Bladder microvascular endothelial cell (primary cell): ENCODE measurements at places on chromosomes 7 and 10. TPM values are rescaled to one million over a fixed set of nuclear protein-coding genes. Genes with fewer than 3 reads are reported as not detected.

The PNLIPRP1 gene
- total RNA-seq = not detected in 2 replicates

The C10orf143 gene
- total RNA-seq = 0.16 and 0.25 TPM in 2 replicates

The GIMAP2 gene
- total RNA-seq = 43.5 and 77.4 TPM in 2 replicates

The SNX10 gene
- total RNA-seq = 2.4 and 6.2 TPM in 2 replicates

The GARS1 gene
- total RNA-seq = 78.0 and 142 TPM in 2 replicates

The MTERF1 gene
- 4.2 and 10.4 TPM in 2 replicates for total RNA-seq

The AKR1B15 gene
- total RNA-seq = not detected in 2 replicates

The STEAP4 gene
- 0.06 TPM in 1 of 2 replicates, not detected in the other for total RNA-seq

The ANKMY2 gene
- total RNA-seq = 11.2 and 13.5 TPM in 2 replicates

The EN2 gene
- total RNA-seq = not detected in 2 replicates

The MYOF gene
- 145 and 254 TPM in 2 replicates for total RNA-seq

The NPSR1 gene
- total RNA-seq = not detected in 2 replicates

The ACTR1A gene
- 154 and 207 TPM in 2 replicates for total RNA-seq

The MMP21 gene
- total RNA-seq = 0.57 TPM in 1 of 2 replicates, not detected in the other

The CYP2C18 gene
- total RNA-seq = not detected in 2 replicates

The MAGI2 gene
- 0.81 and 3.0 TPM in 2 replicates for total RNA-seq

The CHRM2 gene
- total RNA-seq = under 0.01 TPM in 2 replicates

The SUN3 gene
- total RNA-seq = not detected in 2 replicates

The GIMAP1 gene
- 11.1 and 26.7 TPM in 2 replicates for total RNA-seq

The GNGT1 gene
- not detected in 2 replicates for total RNA-seq

The PGAM2 gene
- not detected in 2 replicates for total RNA-seq

The OR2A1 gene
- not detected in 2 replicates for total RNA-seq

The PIP gene
- total RNA-seq = not detected in 2 replicates

The SFRP4 gene
- total RNA-seq = not detected in 2 replicates
